ENCODE measurements at places on chromosomes 5 and 9.
A peak's percentile ranks its signal among the peaks of the same experiment; 100 is the strongest.

DNA sequence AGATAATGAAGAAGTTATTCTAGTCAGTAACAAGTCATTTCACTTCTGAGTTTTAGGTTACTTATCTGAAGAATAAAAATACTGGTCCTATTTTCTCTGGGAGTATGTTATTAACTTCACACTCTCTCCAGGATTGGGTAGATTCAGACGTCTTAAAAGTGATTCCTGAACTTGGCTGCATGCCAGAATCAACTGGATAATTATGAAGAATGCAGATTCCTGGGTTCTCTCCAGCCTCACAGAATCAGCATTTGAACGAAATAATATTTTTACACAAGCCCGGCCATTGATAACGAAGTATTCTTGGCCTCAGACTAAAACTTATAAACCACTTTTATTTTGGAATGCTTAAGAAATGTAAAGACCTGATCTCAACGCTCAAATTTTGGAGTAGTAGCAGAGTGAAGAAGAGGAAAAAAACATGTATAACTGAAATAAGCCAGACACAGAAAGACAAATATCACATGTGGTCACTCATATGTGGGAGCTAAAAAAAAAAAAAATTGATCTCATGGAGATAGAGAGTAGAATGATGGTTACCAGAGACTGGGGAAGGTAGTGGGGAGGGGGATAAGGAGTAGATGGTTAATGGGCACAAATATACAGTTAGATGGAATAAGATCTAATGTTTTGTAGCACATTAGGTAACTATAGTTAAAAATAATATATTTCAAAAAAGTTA is 507.3 kb downstream of the ISL1 start:
- DNase-seq = no peak

GRCh38 chr5:72440207-72440638 is 67.0 kb downstream of the ZNF366 start:
- DNase-seq = no peak

DNA sequence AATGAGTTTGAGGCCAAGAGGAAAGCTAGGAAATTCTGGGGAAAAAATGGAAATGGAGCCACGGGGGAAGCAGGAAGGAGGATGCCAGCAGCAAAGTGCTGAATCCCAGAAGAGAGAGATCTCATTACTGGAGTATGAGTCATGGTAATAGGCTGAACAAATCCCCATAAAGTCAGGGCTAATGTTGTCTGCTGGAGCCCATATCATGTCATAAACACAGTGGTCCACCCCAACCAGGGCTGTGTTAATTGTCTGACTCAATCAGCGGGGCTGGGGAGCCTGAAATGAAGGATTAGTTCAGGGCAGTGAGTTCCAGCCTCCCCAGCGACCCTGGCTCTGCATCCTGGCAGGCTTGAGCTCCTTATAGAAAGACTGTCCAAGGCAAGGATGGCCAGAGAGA is 68.8 kb downstream of the TLR4 start:
- DNase-seq = peak; percentile 42

GRCh38 chr9:129557192-129558036 is 63.5 kb downstream of the C9orf50 start:
- no peak for DNase-seq

GRCh38 chr5:154197801-154198491 is 7.4 kb downstream of the GALNT10 start:
- DNase-seq = no peak
